CD14-positive monocyte (primary cell): ENCODE measurements at places on chromosomes 2 and 18.
A peak's percentile ranks its signal among the peaks of the same experiment; 100 is the strongest.

- no peak for DNase-seq
These were observed 34.0 kb downstream of the TMEM185B start for GRCh38 chr2:120189189-120189588.

DNA sequence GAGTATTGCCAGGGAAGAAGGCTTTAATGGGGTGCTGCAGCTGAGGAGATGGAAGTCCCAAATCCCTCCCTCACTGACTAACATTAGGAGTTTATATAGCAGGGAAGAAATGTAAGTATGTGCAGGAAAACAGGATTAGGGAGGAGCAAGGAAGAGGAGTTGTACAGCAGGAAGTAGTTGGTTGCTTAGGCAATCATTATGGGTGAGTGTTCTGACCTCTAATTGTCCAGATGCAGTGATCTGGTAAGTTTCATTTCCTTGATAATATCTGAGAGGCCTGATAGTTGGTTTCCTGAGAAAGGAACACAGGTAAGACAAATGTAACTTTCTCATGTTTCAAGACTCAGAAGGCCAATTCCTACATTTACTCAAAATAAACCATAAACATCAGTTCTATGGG lies 331.9 kb upstream of the GULP1 start:
- DNase-seq = no peak

DNA sequence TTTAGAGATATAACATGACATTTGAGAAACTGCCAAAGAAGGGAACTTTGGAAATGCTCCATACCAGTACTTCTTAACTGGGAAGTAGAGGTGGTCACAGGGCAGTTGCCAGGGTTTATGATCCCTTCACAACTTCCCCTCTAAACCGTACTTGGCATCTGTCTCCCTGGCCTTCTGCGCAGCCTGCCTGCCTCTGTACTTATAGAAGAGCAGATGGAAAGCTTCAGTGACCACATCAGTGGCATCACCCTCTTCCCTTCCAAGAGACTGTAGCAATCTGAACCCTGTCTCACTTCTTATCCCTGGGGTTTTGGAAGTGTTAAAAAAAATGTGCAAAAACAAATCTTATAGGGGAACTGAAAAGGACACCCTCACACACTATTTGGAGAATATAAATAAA lies 64.1 kb downstream of the EIF2AK3 start:
- DNase-seq = no peak

DNA sequence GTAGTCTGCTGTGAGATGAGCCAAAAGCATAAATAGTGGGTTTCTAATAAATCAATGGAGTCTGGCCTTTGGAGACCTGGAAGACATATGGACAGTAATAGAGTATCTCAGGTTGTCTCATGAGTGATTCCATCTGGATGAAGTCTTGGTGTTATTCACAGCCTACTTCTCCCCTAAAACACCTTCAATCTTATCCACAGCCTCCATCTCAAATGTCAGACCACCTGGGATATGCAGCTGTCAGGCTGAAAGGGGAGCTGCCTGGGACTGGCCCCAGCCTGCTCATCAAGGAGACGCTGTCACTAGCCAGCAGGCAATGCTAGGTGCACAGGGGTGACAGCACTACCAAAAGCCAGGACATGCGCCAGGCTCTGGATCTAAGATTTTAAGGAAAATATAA lies 684.0 kb upstream of the ZEB2 start:
- no peak for DNase-seq

GRCh38 chr2:164642946-164643555 lies 21.8 kb upstream of the GRB14 start:
- DNase-seq = no peak

- peak; percentile 99 for DNase-seq
These were observed 856.4 kb downstream of the RNF144A start for GRCh38 chr2:7773362-7774360.

- no peak for DNase-seq
These were observed 16.5 kb downstream of the SDC1 start for GRCh38 chr2:20208476-20208859.

DNA sequence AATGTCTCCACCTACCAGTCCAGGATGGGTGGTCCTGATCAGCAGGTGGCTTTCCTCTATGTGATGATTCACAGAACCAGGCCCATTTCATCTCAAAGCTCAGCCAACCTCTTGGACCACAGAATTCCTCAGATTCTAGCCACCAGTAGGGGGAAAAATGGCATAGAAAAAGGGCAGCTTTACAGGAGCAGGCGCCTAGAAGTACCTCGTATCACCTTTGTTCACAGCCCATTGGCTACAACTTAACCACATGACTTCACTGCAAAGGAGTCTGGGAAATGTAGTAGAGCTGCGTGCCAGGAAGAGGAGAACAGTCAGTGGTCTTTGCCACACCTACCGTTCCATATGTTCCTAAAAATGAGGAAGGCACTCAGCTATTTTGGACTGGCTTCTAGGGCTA lies 62.8 kb upstream of the DTNA start:
- DNase-seq = no peak

DNA sequence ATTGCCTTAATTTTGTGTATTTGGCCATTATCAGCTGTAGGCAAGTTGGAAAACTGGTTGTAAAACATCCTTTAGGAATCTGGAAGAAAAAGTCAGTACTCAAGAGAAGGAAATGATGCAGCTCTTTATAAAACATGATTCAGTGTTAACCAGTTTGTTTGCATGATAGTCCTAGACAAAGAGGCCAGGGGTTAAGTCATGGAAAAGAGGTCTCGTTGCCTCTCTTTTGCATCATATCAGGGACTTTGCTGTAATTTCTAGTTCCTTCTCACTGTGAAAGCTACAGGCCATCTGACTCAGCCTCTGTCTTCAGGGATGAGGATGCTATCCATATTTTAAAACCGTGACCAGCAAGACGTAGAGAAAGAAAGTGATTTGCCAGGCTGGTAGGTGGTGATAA lies 38.0 kb downstream of the NPAS2 start:
- DNase-seq = no peak

- no peak for DNase-seq
These were observed 27.7 kb downstream of the TMEM182 start for GRCh38 chr2:102789349-102790090.

- no peak for DNase-seq
These were observed at the start of gene TMEM237 for GRCh38 chr2:201643216-201643890. TSS of gene TMEM237 (minus strand) at chr2:201643503. CDS start at chr2:201643400, 103 bp downstream.

GRCh38 chr2:33804155-33804554 lies 205.1 kb upstream of the FAM98A start:
- no peak for DNase-seq

DNA sequence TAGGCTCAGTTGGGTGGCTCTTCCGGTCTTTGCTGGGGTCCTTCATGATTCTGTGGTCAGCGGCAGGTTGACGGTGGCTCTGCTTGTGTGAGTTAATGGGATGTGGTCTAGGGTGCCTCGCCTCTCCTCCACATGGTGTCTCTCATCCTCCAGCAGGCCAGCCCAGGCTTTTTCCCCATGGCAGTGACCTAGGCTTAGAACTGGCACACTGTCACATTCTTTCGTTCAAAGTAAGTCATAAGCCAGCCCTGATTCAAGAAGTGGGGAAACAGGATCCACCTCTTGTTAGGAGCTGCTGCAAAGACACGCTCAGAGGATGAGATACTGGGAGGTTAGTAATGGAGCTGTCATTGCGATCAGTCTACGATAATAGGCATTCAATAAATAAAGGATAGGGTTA lies 46.0 kb upstream of the CTIF start:
- no peak for DNase-seq

DNA sequence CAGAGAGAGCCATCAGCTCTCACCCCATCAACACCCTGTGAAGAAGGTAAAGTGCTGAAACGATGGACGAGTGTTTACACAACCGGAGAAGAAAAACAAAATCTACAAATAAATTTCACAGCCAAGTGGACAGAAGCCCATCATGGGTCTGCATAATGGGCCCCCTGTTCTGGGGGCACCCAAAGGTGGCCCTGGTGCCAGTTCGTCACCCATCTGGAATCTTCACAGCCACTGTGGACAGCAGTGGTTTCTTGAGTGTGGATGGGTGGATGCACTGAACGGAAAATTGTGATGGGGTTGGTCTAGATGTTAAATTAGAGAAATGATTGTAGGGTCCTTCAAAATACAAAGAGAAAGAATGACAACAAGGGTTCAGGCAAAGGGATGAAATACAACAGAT lies 38.8 kb downstream of the ANKMY1 start:
- no peak for DNase-seq

- DNase-seq = no peak
These were observed 185.4 kb downstream of the FBXO15 start for GRCh38 chr18:73962256-73962655.

GRCh38 chr2:201862843-201863242 lies 56.5 kb downstream of the CDK15 start:
- DNase-seq = no peak

GRCh38 chr2:37550190-37550589 lies 121.3 kb downstream of the CDC42EP3 start:
- DNase-seq = peak; percentile 17

DNA sequence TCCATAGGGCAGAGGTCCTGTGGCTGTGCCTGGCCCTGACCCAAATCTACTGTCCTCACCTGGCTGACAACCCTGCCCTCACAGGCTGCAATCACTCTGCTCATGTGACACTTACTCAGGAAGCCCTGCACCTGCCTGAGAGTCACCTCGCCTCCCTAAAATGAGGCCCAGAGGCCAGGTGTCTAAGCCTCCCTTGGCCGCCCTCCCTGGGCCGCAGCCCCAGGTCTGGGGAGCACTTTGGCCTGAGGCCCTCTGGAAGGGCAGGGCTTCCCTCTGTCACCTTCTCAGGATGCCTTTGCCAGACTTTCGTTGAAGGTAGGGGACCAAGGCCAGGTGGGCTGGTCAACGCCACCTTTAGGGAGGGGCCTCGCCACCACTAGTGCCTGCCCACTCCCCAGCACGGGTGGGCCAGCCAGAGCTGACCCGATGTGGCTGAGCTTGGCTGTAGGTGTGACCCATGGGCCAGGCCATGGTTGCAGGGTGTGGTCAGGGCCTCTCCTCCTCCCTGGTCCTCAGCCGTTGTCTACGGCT lies 6.1 kb upstream of the GPC1 start:
- no peak for DNase-seq

GRCh38 chr18:59730896-59731295 lies 33.7 kb upstream of the CCBE1 start:
- DNase-seq = no peak

- DNase-seq = no peak
These were observed 136.9 kb downstream of the MYO3B start for GRCh38 chr2:170314744-170315447.

GRCh38 chr18:33020877-33021276 lies 248.1 kb upstream of the KLHL14 start:
- no peak for DNase-seq

DNA sequence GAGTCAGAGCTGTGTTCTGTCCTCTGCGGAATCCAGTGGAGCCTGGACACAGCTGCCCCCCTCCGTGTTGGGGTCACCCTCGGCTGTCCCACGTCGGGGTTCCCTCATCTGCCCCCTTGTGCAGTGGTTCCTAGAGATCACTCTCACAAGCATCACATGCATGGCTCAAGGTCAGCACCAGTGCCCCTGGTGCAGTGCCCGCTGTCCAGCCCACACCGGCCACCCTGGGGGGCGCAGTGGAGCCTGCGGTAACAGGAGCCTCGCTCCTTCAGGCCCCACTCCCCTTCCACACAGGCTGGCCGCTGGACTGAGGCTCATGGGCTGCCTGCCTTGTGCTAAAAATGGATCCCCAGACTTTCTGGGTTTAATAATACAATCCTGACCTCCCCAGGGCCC lies 8.8 kb downstream of the TEKT4 start:
- no peak for DNase-seq

DNA sequence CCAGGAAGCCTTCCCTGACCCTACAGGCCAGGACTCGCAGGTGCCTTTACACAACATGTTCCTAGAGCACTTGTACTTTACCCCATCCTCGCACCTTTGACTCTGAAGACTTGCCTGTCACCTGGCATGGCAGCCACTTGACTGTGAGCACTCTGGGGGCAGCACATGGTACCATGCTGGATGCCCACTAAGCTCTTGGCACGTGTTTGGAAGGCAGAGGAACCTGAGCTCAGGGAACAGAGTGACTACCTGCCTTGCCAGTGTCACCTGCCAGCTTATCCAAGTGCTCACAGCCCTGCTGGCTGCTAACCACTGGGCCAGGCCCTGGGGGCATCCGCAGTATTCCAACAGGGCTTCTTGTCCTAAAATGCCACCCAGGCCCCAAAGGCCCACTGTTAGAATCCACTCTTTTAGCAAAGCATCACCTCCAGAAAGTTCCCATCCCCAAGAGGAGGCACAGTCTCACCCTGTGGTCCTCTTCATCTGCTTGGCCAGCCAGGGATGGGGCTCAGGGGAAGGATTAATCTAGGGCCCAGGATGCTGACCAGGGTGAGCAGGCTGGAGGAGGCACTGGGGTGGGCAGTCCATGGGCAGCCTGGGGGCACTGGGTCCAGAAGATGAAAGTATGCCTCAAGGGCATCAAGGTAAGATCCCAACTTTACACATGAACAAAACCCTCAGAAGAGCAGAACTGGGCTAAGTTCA lies 57.0 kb downstream of the ZBTB7C start:
- DNase-seq = no peak

DNA sequence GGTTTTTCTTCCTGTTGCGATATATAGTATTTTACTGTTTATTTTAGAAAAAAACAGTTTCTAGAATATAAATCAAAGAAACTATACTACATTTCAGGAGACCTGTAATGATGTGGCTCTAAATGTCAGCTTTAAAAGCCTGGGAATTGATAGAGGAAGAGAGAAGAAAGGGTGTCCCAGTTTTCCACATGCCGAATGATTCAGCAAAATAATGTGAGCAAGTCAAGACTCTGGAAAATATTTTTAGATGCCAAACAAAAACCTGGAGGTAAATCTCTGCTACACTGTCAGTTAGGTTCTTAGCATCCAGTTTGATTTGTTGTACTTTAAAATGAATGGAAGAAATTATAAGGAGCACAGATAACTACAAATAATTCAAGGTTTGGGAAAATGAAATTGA lies 67.1 kb upstream of the DSG1 start:
- DNase-seq = no peak

- no peak for DNase-seq
These were observed 21.5 kb downstream of the IWS1 start for GRCh38 chr2:127504552-127505430.

GRCh38 chr18:34085140-34085739 lies 139.5 kb downstream of the NOL4 start:
- no peak for DNase-seq
